Lower leg skin (tissue), 4 donors: ENCODE measurements at places on chromosomes 12 and 14.

DNA sequence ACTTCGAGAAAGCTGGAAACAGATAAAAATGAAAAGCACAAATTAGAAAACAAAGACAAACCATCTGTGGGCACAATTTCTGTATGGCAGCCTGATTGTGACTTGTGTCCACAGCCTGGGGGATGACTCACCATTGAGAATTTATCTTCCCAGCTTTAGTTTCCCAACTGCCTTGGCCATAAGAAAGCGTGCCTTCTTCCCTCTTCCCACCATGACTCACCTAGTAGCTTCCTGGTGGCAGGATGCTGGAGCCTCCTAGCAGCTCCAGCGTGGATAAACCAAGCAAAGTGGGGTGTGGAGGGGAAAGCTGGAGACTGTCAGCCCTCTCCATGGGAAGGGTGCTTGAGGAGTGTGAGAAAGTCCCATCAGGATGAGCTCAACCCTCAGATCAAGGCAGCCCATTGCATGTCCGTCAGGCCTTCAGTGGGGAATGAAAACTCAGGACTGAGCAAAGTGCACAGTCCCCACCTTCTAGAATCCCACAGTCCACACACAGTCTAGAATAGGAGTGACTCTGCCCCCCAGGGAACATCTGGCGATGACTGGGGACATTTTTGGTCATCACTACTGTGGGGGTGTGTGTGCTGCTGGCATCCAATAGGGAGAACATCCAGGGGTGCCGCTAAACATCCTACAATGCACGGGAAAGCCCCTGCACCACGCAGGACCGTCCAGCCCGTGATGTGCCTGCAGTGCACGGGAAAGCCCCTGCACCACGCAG lies 22.4 kb upstream of the SERPINA6 start:
- DNase-seq, result peak; percentile 68

GRCh38 chr12:31005944-31006361 lies 67.7 kb upstream of the DDX11 start:
- peak; percentile 75 for DNase-seq

GRCh38 chr12:55385891-55386290 lies 14.4 kb upstream of the OR6C65 start:
- no peak for DNase-seq

GRCh38 chr12:8612629-8613028 lies at the start of gene AICDA:
AICDA (minus strand) TSS chr12:8612859; CDS start chr12:8612767, 92 bp downstream.
- DNase-seq, result no peak

- no peak for DNase-seq
These were observed 89.0 kb downstream of the SLC38A1 start for GRCh38 chr12:46179693-46180452.
